ENCODE measurements at places on chromosomes 2 and 18. TPM values are rescaled to one million over a fixed set of nuclear protein-coding genes. Genes with fewer than 3 reads are reported as not detected.

MORN2 gene
- 37.6 TPM for total RNA-seq

DPYSL5 gene
- total RNA-seq: 96.6 TPM

- no peak for ATAC-seq
Observed at GRCh38 chr2:6474161-6475140, 391.3 kb downstream of the CMPK2 start.

- no peak for ATAC-seq
Observed at GRCh38 chr2:151878655-151879563, 50.7 kb upstream of the ARL5A start.

DNA sequence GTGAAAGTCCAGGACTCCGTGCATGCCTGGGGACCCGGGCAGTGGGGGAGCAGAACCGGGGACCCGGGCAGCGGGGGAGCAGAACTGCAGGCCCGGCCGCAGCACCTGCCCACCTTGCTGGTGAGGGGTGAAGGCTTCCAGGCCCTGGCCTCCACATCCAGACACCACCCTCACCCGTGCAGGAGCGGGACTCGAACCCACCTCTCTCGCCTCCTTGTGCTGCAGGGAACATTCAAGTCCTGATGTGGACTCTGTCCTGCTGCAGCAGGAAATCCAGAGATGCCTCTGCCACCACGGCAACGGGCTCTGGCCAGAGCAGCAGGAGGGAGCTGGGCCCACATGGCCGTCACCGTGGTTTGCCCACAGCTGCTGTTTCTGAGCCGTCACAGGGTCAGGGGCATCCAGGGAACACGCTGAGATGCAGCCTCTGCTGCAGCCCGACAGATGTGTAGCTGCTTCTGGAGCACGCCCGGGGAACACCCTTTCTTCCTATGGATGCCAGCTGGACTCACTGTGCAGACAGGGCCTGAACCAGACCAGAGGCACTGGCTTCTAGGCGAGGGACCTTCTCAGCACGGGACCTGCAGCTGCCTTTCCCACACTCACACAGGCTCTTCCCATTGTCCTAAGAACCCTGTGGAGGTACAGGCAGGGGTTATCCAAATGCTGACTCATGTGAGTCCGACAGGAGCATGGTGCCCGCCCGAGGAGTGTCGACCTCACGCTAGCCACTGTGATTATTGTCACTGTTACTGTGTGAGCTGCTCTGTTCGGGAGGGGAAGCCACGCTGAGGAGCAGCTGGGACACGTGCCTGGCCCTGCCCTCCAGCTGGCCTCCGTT, 89.2 kb upstream of the CTDP1 start:
- peak; percentile 58 for ATAC-seq

GRCh38 chr18:10094655-10095054, 180.8 kb downstream of the VAPA start:
- no peak for ATAC-seq

Data from motor neuron (in vitro differentiated cells).